ENCODE measurements at places on chromosomes 16 and 17. TPM values are rescaled to one million over a fixed set of nuclear protein-coding genes. Genes with fewer than 3 reads are reported as not detected.

DNA sequence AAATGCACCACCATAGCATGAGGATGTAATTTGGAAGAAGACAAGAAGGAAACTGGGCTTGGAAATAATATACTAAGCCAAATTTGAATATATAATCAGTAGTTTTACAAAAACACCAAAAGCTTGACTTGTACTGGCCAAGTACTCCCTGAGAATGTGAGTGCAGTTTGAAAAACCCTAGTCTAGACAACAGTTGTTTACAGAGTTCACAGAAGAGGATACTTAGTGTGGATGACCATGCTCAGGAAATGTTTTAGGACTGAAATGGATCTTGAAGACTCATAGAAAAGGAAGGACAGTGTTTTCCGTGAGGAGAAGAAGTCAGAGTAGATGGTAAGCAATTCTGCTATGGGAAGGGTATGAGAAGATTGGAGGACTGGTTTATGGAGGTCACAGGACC is 1.9 kb upstream of the CDYL2 start:
- DNase-seq: no peak

- no peak for DNase-seq
Measured at GRCh38 chr17:17762744-17763105, 74.1 kb downstream of the SREBF1 start.

- DNase-seq: no peak
Measured at GRCh38 chr16:78866521-78866920, 734.0 kb downstream of the MAF start.

The HEXIM2 gene
- polyA plus RNA-seq: 6.7 TPM

GRCh38 chr16:30112197-30113030 is 923 bp downstream of the GDPD3 start:
- no peak for DNase-seq

The MYH2 gene
- polyA plus RNA-seq: not detected

DNA sequence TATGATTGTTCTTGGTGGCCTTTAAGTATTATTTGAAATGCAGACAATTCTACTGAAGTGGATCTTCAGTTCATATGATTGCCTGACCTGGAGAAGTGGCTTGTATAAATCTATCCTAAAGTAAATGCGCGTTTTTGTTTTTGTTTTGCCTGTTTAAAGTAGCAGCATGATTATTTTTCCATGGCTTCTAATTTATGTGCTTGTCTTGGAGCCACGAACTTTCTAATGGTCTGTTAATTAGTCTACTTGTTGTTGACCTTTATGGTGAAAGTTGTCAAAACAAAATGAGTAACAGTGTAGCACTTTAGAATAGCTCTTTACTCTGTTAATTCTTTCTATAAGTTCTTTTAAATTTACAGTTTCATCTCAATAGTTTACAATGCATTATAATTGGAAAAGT is 1.7 kb downstream of the PRKAR1A start:
- no peak for DNase-seq

The HAP1 gene
- not detected for polyA plus RNA-seq

GRCh38 chr17:29613352-29613837 is 9.3 kb downstream of the CORO6 start:
- DNase-seq: peak; percentile 82

The CCDC144A gene
- not detected for polyA plus RNA-seq

The KIF1C gene
- 2.0 TPM for polyA plus RNA-seq

The EVI2A gene
- polyA plus RNA-seq: 15.2 TPM

DNA sequence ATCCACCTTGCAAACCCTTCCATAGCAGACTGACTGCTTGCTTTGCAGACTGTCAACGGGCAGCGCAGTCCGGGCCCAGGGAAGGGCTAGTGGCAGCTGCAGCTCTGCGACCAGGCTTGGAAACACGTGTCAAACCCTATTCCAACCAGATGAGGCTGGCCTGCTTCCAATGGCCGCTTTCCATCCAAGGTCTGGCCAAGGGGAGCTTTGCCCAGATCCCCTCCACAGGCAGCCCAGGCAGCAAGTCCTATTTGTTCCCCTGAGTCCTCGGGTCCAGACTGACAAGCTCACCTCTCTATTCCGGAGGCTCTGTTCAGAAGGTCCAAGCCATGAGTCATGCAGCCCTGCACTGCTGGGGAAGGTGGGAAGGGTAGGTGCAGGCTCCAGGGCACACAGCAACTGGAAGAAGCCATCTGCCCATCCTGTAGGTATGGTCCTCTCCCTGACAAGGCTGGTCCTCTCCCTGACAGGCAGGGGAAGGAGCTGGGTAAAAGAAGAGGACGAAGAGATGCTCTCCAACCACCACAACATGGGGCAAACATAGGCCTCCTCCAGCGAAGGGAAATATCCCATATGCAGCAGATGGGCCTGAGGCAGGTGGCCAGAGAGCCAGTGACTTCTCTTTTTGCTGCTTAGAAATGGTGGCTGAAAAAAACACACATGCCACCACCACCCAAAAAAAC is 22.6 kb upstream of the AXIN2 start:
- no peak for DNase-seq

The RAI1 gene
- 2.2 TPM for polyA plus RNA-seq

GRCh38 chr16:24748242-24748641 is 18.8 kb downstream of the TNRC6A start:
- DNase-seq: no peak

GRCh38 chr16:84947022-84947421 is 64.3 kb downstream of the ZDHHC7 start:
- DNase-seq: no peak

The ZFP3 gene
- 4.0 TPM for polyA plus RNA-seq

DNA sequence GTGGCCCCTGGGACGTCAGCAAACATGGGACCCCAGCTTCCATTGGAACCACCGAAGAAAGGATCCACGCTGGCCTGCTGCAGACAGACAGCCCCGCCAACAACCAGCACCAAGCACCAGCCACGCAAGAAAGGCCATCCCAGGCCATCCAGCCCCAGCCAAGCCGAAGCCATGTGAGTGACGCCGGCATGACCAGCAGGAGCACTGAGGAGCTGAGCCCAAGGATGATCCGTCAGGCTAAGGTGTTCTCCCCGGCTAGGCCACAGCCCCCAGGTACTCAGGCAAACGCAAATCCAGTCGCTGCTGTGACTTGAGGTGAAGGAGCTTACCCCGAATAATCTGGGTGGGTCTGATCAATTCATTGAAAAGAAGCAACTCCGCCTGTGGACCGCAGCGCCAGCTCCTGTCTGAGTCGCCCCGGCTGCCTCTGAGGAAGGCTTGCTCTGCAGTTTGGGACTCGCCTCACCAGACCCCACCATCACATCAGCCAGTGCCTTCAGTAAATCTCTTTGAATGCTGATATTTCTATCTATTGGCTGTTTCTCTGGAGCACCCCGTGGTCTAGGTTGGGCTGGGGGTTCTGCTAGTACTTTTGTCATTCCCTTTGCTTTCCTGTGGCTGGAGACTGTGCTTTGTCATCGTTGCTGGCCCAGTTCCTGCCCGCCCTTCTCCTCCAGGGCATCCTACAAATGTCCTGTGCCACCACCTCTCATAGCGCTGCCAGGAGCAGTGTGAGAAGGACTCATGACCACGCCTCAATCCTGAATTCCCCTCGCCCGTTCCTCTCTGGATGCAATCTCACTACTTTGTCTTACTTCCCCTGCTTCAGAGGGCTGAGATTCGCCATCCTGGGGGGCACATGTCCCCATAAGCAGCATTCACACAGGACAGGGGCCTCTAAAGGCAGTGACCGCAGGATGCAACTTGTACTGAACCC is 8.1 kb upstream of the CBX2 start:
- DNase-seq: no peak

The ACSM5 gene
- not detected for polyA plus RNA-seq

GRCh38 chr17:14590459-14591250 is 289.8 kb downstream of the HS3ST3B1 start:
- DNase-seq: no peak

GRCh38 chr17:28319598-28319935 is 567 bp downstream of the TMEM97 start:
- DNase-seq: no peak

DNA sequence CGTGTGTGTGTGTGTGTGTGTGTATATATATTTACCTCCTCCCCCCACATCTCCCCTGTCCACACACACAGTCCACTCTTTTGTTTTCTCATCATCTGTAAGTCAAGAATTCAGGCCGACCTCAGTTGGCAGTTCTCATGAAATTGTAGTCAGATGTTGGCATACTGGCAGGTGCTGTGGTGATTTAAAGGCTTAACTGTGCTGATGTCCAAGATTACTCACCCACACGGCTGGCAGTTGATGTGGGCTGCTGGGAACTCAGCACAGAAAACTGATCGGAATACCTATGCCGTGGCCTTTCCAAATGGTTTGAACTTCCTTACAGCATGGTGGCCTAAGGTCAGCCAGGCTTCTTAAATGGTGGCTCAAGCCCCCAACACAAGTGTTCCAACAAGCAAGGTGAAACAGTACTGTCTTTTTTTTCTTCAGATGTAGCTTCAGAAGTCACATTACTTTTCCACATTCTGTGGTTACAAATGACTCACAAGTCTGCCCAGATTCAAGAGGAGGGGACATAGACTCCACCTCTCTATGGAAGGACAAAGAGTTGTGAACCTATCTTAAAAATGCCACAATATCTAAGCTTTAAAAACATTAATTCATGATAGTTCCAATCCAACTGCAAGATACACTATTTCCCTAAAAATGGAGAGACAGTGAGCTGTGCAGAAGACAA is 198.5 kb upstream of the HS3ST4 start:
- no peak for DNase-seq

- DNase-seq: no peak
Measured at GRCh38 chr16:3968551-3968950, 88.0 kb upstream of the CREBBP start.

DNA sequence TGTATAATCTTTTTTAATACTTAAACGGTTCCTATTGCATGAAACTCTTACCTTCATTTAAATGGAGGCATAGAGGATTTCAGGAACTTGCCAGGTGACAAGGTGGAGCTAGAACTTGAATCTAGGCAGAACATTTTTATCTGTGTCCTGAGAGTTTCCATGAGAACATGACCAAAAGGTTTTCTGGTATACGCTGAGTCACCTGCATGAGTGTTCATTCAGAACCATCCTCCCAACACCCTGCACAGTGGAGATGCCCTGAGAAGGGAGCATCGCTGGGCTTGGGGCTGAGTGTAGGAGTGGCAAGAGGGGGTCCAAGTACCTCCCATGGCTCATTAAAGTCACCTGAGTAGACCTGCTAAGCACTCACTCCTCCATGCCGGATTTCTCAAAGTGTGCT is 169.7 kb upstream of the CACNG5 start:
- DNase-seq: no peak

- no peak for DNase-seq
Measured at GRCh38 chr17:5209396-5209795, 17.7 kb upstream of the ZNF594 start.

The CLCN7 gene
- 55.6 TPM for polyA plus RNA-seq

DNA sequence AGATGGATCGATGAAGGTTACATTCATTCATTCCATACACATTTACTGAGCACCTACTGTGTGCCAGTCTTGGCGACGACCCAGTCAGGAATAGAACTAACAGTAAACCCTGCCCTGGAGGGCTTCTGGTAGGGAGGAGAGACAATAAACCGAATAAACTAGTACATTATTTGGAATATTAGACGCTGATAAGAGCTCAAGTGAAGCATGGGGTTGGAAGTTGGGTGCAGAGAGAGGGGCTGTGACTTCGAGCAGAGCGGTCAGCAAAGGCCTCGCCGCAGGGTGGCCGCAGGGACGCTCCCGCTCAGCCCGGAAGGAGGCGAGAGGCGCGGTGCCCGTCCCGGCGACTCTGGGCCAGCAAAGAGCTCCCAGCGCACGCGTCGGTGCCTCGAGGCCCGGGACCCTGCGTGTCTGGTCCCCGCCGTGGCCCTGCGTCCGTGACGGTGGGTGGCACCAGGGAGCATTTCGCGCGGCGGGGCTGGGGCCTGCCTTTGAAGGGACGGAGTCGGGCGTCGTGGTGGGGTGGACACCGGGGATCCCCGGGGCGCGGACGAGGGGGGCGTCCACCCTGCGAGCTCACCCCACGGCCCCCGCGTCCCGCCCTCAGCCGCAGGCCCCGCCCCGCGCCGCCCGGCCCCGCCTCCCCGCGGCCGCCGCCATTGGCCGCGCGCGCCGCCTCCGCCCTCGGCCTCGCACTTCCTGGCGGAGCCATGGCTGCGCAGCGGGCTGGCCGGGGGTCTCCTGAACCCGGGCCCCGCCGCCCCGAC is at the start of gene KLHL36:
TSS of gene KLHL36 (plus strand) at position 684 of the 767 bp plus-strand sequence. CDS start 2,357 bp downstream, outside the sequence.
- DNase-seq: peak; percentile 78

DNA sequence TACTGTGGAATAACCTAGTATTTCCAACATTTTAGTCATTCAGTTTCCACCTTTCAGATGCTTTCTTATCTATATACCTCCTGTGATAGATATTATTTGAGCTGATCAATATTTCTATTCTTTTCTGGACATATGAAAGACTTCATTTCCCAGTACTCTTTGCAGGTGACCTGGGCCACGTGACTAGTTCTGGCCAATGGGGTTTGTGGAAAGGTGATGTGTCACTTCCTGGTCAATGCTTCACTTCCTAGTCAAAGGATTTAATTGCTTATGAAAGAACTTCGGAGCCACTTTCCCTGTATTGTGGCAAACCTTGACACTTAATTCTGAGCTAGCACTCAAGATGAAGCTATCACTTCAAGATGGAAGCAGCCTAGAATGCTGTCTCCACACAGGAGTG is 248.9 kb upstream of the FOXF1 start:
- no peak for DNase-seq

- DNase-seq: no peak
Measured at GRCh38 chr17:46171939-46172338, 21.3 kb downstream of the KANSL1 start.

The DPEP2 gene
- polyA plus RNA-seq: 68.5 TPM

DNA sequence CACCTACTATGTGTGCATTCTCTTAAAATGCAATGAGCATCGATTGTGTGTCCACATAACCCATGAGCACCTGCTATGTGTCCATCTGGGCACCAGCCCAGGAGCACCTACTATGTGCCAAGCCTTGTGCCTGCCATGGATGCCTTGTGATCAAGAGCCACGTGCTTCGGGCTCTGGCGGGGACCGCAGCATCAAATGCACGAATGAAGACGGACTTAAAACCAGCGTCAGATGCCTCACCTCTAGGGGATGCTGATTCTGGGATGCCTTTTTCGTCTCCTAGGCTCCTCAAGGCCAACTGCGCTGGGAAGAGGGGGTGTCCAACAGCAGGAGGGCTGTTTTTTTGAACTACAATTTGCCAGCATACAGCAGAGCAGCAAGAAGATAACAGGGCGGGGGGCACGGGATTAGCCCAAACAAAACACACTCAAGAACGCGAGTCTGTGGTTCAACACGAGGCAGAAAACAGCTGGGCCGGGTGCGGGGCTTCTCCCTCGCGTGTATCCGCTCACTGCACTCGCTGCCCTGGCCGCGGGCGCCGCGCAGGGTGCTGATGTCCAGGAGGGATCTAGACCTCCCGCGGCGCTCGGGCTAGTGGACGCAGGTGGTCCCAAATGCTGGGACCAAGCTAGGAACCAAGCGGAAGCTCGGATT is 1.2 kb upstream of the GLIS2 start:
- no peak for DNase-seq

DNA sequence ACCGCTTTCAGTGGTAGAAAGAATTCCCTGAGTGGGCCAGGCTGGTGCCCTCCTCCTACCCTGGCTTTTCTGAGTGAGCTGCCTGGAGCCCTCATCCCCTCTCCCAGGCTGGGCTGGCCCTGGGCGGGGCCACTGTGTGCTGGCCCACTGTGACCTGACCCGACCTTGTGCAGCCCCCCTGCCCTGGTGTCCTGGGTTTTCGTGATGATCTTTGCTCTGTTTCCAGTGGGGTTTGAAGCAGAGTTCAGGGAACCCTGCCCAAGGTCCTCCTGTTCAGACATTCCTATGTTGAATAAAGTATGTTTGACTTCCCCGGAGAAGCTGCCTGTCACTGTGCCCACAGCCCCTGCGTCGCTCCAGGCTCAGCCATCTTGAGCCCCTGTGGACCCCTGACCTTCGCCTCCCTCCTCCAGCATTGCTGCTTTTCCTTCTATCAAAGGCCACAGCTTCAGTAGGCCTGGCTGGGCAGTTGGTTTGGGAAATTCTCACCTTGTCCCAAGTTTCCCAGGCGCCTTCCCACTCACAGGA is 13.7 kb upstream of the NAGLU start:
- no peak for DNase-seq

Data from naive B cell (primary cell).